NCI-H69 (cell line): ENCODE measurements at places on chromosomes 16 and 17.

GRCh38 chr17:56317351-56318208, 164.3 kb downstream of the ANKFN1 start:
- DNase-seq, result no peak

- DNase-seq, result no peak
Measured at GRCh38 chr17:32458371-32458770, 14.1 kb downstream of the PSMD11 start.

DNA sequence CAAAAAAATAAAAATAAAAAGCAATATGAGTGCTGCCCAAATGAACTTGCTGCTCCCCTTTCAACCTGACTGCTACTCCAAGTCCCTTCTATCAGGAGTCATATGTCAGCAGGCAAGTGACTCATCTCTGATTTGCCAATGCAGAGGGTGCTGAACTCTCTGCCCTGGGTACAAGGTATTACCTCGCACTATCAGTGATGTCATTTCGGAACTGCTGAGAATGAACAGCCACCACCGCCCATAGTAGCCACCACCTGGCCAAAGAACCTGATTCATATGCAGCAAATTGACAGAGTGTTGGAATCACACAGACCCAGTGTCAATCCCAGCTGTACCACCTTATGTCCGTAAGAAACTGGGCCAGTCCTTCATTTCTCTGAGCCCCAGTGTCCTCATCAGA, 31.2 kb downstream of the LYRM9 start:
- DNase-seq, result no peak

GRCh38 chr16:31706925-31707324, 166.7 kb upstream of the ZNF267 start:
- no peak for DNase-seq

DNA sequence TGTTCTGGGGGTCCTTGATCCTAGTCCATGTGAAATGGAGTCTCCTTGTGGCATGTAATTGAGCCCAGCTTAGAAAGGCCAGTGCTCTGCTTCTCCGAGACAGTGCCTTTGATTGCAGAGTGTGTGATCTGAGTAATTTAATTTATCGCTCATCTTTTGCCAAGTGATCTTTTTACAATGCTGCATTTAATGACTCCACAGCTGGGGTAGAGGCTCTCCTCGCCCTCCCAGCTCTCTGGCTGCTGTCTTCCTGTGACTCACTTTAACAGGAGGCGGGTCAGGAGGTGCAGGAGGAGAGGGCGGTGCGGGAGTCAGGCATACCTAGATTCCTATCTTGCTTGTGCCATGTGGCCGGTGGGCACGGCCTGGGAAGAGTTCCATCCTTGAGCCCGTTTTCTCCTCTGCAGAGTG, 113.4 kb upstream of the FOXF1 start:
- no peak for DNase-seq

GRCh38 chr17:42386777-42387657, 1.2 kb downstream of the STAT3 start:
- peak; percentile 87 for DNase-seq

GRCh38 chr17:65598746-65599145, 37.3 kb upstream of the AXIN2 start:
- DNase-seq, result no peak

DNA sequence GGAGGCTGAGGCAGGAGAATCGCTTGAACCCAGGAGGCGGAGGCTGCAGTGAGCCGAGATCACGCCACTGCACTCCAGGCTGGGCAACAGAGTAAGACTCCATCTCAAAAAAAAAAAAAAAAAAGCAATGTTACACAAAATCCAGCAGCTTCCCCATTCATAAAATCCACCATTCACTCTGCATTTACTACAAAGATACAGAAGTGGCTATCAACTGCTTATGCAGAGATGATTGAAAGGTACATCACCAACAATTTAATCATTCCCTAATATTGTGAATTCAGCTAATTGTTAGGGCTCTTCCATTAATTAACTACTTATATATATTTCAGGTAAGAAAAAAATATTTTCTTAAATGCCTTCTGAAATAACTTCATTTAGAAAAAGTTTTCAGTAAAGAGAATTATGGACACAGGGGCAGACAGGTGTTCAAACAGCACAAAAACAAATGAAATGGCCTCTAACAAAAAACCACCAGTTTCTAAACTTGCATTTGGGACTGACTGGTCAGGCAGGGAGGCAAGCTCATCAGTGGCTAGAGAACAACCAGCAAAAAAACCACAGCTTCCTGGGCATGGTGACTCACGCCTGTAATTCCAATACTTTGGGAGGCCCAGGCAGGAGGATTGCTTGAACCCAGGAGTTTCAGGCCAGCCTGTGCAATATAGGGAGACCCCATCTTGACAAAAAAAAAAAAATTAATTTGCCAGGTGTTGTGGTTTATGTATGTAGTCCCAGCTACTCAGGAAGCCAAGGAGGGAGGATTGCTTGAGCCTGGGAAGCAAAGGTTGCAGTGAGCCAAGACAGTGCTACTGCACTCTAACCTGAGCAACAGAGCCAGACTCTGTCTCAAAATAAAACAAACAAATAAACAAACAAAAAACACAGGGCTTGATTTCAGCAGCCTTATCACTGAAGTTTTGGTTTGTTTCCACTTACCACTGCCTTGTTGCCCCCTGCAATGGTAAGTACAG, 26.3 kb downstream of the ERN1 start:
- no peak for DNase-seq

- DNase-seq, result no peak
Measured at GRCh38 chr17:41483991-41484826, 3.3 kb upstream of the KRT35 start.

GRCh38 chr17:17496189-17497064, at the start of gene RASD1:
RASD1 (minus strand) TSS chr17:17496395; CDS start chr17:17496181, 214 bp downstream.
- DNase-seq, result peak; percentile 84

DNA sequence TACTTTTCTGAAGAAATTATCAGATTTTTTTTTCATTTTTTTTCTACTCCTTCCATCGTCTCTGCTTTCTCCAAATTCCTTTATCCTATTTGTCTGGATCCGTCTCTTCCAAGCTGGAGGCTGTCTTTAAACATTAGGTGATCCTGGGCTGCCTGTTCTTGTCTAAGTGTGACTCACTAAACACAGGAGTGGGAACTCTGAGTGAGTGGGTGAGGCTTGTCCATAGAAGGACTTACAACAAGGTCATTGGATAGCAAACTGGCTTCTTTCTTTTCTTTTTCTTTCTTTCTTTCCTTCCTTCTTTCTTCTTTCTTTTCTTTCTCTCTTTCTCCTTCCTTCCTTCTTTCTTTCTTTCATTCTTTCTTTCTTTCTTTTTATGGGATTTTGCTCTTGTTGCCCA, 18.2 kb downstream of the ALOX15 start:
- no peak for DNase-seq

GRCh38 chr17:83138820-83139219, 59.4 kb downstream of the METRNL start:
- no peak for DNase-seq

DNA sequence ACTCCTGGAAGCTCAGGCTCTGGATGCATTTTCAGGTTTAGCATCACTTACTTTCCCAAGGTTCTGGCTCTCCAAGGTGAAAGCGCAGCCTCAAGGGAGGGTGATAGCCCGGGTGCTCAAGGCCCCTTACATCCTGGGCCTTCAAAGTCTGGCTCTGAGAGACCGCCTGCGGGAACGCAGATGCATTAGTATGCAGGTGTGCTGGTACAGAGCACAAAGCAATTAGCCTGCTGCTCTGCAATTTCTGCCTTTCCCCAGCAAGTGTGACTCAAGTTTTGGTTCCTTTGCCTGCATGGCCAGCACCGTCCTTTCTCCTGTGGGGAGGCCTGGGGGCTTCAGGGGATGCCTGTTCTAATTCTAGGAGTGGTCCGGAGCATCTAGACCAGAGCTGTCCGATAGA, 116.2 kb downstream of the AATF start:
- DNase-seq, result no peak

GRCh38 chr17:82528484-82529265, 9.1 kb downstream of the FOXK2 start:
- peak; percentile 64 for DNase-seq

DNA sequence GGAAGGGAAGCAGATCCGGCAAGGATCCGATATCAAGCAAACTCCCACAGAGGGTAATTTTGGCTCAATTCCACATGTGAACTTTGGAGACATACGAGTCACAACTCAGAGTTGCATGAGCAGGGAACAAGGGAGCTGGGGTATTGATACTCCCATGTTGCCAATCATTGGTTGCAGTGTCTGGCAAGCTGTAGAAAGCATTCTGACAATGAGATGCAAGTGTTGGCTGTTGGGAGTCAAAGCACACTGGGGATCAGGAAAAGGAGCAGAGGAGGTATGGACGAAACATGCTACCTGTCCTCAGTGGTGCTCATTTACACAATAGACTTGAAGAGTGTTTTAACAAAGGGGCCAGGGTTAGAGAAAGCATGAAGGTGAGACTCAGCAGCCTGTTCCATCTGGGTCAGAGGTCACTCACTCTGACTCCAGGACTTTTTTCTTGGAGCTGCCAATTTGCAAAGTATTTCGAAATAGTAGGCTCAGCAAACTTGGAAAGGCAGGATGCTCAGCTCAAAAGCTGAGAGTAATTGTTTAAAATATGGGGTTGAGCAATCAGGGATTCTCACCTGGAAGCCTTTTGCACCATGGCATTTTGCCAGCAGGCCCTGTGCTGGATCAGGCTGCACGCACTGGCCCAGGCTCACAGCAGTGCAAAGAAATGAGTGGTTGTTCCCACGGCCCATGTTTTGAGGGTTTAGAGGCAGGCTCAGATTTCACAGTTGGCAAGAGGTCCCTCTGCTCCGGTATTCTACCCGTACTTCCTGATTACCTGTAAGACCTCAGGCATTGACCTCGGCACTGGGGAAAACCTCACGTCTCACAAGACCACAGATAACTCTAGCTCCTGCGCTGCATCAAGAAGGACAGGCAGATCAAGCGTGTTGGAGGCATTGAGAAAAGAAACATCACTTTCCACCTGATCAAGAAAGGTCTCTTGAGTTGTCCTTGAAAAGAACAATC, 17.6 kb upstream of the NKD1 start:
- DNase-seq, result peak; percentile 28

DNA sequence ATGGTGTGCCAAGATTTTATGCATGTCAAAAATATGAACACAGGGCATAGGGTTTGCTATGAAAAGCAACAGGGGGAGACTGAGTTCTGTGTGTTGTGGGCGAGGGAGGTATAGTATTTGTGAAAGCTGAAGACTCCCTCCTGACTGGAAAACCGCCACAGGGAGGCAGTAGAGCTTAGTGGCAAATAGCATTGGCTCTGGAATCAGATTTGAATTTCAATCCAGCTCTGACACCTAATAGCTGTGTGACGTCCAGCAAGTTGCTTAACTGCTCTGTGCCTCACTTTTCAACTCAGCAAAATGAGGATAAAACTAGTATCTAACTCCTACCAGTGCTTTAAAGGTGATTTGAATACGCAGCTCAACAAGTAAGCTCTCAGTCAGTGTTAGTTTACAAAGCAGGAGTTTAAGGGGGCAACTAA, 22.0 kb downstream of the KPNA2 start:
- peak; percentile 48 for DNase-seq

DNA sequence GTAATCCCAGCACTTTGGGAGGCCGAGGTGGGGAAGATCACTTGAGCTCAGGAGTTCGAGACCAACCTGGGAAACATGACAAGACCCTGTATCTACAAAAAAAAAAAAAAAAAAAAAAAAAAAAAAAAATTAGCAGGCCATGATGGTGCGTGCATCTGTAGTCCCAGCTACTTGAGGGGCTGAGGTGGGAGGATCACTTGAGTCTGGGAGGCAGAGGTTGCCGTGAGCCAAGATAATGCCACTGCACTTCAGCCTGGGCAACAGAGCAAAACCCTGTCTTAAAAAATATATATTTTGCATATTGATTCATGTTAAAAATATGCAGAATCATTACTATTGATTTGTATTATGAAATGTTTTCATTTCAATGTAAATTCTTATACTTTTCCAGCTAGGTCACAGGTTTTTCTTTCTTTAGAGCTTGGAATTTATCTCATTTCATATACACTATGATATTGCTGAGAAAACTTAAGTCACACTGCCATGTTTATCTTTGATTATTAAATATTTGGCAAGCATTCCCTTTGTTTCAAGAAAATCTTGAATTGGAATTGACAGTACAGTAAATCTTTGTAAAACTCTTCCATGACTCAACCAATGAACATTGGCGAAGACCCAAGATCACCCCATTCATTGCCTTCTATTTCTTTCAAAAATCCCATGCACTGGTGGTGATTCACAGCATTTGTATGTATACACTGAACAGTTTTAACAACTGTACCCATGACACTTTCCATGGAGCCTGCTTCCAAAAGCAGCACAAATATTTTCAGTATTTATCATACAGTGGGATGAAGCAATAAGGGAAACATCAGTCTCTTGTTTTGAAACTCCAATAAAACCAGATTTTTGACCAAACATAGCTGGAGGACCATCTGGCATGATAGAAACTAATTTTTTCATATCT, 83.5 kb upstream of the TNRC6A start:
- DNase-seq, result no peak

DNA sequence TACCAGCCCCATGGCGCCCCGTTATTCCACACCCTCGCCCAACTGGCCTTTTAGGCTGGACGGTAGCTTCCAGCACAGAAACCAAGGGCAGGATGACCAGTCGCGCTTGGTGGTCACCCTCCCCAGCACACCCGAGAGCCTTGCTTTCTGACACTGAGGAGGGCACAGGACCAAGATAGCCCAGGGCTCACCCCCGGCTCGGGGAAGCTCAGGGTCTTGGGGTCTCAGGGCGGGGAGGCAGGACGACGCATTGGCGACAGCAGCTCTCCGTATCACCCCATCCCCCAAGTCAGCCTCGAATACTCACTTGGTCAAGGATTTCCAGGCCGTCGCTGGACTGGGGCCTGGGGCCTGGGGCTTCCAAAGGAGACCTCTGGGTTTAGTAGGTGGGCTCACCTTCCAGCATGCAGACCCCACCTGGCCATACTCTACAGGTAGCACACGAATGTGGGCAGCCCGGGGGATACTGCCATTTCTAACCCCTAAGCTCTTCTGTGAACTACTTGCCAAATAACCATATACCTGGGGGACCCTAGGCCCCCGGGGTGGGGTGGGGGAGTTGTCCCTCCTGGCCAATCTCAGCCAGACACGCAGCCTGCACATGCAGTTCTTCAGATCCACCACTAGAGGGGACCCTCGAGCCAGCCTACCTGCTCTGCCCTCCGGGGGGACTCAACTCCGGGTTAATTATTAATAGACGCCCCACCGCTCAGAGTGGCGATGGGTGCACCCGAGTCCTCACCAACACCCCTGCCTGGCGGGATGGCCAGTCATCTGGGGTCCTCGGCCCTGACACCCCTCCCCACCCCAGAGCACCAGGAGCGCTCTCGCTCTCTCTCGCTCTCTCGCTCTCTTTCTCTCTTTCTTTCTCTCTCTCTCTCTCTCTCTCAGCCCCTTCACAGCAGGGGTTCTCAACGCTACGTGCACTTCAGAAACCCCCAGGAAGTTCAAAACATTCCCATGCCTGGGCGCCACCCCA, 30.0 kb downstream of the TBC1D16 start:
- DNase-seq, result peak; percentile 70
